ENCODE measurements at places on chromosomes 13 and 19.

- DNase-seq = no peak
Observed at GRCh38 chr13:102774591-102775520, 1.3 kb upstream of the TEX30 start.

- no peak for DNase-seq
Observed at GRCh38 chr13:107138486-107138885, 570.5 kb upstream of the ARGLU1 start.

GRCh38 chr19:31903979-31904378, 441.4 kb upstream of the ZNF507 start:
- no peak for DNase-seq

DNA sequence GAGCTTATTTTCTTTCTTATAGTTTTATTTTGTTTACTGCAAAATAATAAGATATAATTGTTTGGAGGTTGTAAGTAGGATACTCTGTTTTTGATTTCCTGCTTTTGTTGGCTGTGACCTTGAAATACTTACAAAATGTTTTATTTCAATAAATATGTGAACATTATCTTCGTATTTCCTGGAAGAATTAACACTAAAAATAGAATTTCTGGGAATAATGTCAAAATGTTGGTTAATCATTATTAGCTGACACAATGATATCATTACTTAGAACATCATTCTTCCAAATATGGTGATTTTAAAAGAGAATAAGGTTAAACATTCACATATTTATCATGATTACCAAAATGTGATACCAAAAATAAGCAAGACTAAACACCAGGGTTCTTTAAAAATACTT, 1148.6 kb upstream of the PRR20A start:
- DNase-seq = no peak

- DNase-seq = no peak
Observed at GRCh38 chr19:17183858-17184321, 31.3 kb upstream of the USE1 start.

DNA sequence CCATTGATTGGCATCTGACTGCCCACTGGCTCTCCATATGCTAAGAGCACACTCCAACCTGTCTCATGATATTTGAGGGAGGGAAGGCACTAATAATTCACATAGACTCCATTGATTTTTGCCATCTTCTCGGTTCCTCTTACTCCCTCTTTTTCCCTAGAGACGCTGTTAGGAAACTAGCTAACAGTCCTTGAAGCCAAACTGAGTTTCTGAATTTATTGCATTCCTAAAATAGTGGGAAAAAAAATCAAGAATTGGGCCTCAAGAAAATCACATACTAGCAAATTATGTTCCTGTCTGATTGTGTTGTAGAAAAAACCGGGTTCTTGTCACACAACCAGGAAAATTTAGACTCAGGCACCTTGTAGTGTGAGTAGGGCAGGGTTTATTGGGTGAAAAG, 86.4 kb upstream of the SLC7A1 start:
- DNase-seq = no peak

- peak; percentile 92 for DNase-seq
Observed at GRCh38 chr19:56066152-56067023, 54.7 kb downstream of the ZNF787 start.

- DNase-seq = no peak
Observed at GRCh38 chr13:55230570-55230908, 1910.2 kb upstream of the PRR20A start.

DNA sequence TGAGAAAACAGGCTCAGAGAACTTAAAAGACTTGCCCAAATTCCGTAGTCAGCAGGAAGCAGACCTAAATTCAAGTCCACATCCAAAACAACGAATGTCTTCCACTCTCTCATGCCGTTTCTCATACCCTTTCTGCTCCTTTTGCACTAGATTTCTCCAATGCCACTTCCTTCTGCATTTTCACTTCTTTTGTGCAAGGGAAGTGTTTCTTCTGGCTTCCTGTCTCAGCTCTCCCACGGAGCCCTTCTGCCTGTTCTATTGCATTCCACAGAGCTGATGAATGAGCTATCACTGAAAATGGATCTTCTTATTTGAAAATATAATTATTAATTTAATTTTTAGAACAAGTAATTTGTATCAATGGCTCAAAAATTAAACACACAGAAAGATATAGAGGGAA, 56.1 kb upstream of the STK24 start:
- DNase-seq = no peak

- no peak for DNase-seq
Observed at GRCh38 chr13:75724752-75725517, 88.8 kb downstream of the LMO7 start.

- DNase-seq = no peak
Observed at GRCh38 chr13:97502181-97502580, 68.2 kb downstream of the RAP2A start.

DNA sequence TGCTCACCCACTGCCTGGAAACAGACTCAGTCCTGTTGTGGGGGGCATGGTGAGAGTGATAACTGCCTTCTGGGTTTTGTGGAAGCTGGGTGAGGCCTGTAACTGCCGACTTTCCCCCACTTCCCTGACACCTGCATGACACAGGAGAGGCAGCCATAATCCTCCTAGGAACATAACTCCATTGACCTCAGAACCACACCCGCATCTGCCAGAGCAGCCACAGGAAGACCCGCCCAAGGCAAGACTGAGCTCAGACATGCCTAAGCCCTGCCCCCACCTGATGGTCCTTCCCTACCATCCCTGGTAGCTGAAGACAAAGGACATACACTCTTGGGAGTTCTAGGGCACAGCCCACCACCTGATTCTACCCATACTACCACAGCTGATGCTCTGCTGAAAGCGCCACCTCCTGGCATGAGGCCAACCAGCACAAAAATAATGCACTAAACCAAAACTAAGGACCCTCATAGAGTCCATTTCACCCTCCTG, 326.7 kb downstream of the RBM26 start:
- peak; percentile 25 for DNase-seq

DNA sequence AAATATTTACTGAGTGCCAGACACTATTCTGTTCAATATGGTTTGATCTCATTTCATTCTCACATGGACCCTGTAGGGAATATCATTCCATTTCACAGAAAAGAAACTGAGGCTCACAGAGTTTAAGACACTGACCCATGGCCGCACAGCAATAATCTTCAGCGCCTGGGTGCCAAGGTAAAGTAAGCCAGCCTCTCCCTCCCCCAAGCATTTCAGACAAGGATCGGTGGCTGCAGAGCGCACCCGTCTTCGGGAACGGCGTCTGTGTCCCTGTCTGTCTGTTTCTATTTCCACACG, 4.3 kb upstream of the PDE4A start:
- no peak for DNase-seq

DNA sequence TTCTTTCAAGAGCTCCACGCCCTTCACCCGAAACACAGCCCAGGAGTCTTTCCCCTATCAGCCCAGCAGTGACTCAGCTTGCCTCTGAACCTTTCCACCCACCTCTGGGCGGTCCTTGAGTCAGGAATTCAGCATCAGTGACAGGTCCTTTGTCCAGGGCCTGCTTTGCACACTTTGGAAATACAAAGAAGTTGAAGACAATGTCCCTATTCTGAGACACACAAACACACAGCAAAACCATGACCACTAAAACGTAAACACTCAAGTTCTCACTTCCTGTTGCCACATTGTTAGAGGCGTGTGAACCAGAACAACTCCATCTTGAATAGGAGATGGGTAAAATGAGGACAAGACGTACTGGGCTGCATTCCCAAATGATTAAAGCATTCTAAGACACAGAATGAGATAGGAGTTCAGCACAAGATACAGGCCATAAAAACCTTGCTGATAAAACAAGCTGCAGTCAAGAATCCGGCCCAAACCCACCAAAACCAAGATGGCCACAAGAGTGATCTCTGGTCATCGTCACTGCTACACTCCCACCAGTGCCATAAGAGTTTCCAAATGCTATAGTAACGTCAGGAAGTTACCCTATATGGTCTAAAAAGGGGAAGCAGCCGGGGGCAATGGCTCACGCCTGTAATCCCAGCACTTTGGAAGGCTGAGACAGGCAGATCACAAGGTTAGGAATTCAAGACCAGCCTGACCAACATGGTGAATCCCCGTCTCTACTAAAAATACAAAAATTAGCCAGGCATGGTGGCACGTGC, 49.2 kb upstream of the ATP12A start:
- no peak for DNase-seq

DNA sequence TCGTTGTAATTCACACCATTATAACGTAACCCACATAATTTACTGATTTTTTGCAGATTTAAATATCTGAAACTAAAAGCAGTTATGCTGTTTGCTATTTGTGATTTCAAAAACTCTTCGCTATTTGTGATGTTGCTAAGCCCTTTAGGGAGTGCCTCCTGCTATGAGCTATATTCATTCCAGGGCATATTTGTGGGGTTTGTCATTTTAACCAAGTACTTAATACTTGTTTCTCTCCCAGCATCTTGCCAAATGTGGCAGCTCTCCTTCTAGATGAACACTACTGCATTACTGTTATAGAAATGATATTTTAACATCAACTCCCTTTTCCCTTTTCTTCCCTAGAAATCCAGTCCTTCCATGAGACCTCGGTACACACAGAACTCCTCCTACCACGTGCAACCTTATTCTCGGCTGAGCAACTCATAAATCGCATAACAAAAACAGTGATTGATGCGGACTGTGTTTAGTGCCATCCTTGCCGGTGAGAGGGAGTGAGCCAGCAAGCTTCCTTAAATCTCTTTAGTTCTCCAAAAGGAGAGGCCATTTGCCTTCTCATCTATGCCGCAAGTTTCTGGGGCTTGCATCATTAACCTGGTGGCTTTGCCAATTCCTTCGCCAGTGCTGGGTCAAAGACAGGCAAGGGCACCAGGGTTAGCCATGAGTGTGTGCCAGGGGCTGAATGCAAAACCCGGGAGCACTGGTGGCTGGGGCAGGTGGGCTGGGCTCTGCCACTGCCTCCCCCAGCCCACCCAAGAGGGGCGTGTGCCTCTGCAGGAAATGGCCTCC, 33.4 kb downstream of the RFX2 start:
- DNase-seq = no peak

DNA sequence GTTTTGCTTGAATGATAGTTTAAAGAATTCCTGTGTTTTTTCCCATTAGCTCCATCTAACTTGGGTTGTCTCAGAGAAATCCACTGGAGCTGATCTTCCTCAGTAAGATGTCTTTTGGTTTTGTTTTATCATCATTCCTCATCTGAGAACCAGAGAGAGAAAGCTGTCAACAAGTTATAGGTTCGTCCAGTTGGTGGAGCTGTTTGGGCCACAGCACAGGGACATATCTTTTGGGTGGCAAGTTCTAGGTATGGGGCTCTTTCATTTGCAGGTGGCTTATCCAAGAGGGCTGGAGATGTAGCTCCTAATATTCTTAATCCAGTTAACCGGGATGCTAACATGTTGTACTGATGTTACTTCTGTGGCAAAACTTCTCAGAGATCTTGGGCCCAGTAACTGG, 174.2 kb downstream of the KCNRG start:
- DNase-seq = no peak

DNA sequence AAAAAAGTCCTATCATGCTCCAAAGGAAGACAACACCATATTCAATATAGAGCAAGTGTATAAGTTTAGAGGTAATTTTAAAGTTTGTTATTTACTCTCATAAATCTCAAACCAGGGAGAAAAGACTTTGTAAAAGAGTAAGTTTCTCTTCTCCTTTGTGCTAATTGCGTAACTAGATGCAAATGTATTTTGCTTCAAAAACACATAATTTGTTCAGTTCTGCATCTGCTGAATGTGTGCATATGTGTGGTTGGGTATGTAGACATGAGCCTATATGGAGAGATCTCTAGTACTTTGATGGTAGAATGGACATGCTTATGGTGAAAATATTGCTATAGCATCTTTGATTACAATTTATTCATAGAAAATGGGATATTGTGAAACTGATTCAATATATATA, 17.8 kb upstream of the MIR17HG start:
- DNase-seq = no peak

DNA sequence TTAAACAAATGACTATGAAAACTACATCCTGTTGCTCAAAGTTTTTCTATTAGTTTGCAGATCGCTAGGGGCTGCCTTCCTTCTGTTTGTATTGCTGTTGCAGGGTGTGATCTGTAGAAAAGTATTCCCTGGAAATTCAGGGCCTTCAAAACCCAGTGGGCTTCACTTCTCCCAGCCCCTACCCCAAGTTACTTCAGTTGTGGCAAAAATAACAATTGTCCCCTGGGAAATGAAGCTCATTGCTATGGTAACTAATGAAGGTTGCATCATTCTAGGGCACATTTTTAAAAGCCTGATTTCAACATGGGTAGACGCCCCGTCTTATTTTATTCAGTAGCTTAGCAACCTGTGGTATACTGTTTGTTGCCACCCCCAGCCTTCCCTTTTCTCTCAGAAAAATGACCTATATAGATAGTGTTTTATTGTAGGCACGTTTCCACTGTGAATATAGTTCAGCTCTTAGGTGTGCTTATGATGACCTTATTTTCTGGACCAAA, 60.9 kb downstream of the WDFY2 start:
- no peak for DNase-seq

DNA sequence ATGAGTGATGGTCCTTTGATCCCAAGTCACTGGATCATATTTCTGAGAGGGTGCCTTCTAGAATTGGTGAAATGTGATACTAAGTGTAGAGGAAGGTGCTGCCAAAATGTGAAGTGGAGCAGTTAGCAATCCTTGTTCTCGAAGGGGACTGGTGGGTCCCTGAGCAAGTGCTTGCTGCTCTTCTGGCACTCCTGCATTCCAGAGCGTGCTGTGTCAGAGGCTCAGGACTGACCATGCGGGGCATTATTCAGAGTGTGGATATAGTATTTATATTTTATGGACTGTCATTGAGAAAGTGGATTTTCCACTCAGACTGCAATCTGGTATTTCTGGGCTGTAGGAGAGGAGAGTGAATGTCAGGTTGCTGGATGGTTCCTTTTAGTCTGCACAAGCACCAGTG, 152.6 kb upstream of the KL start:
- no peak for DNase-seq

DNA sequence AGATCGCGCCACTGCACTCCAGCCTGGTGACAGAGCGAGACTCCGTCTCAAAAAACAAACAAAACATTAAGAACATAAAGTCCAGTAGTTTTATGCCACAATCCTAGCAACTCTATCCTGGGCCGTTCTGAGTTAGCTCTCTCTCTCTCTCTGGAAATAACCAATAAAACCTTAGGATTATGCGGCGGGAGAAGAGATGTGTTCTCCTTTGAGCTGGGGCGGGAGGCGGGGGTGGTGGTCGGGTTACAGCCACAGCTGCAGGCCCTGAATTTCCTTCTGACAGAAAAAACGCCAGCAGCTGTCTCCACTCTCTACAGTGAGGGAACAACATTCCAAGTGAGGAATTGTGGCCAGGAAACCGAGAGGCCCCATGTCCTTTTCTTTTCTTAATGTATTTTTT, 9.1 kb upstream of the PNMA8A start:
- no peak for DNase-seq

DNA sequence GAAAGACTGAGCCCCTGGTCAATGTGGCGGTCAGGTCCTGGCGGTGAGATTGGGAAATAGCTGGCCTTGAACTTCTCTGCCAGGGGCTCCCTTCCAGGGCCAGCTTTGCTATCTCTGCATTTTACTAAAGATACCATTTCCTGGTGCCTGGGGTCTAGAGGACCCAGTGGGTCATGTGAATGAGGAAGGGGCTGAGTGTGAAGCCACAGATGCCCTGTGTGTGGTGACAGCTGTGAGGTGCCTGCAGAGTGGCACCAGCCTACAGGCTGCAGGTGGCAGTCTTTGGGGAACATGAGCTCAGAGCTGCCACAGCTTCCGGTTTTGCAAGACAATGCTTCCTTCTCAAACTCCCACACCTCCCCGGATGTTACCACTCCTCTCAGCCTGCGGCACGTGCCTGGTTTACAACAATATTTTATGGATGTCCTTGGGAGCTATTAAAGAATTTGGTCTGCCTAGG, 5.2 kb upstream of the MLNR start:
- no peak for DNase-seq
